ENCODE measurements at places on chromosomes 12 and 14. TPM values are rescaled to one million over a fixed set of nuclear protein-coding genes. Genes with fewer than 3 reads are reported as not detected.

The FAM90A1 gene
- total RNA-seq = not detected

The CCT2 gene
- 153 TPM for total RNA-seq

- H3K4me3 ChIP-seq = no peak overlapping the region
- no peak for DNase-seq
- no peaks in the 10 kb centered on the region for H3K4me1 ChIP-seq
- H3K27ac ChIP-seq = no peak overlapping the region
- H3K36me3 ChIP-seq = peaks cover 10% of the 10 kb centered on the region
Measured at GRCh38 chr12:68595241-68595640, 15.5 kb upstream of the RAP1B start.

DNA sequence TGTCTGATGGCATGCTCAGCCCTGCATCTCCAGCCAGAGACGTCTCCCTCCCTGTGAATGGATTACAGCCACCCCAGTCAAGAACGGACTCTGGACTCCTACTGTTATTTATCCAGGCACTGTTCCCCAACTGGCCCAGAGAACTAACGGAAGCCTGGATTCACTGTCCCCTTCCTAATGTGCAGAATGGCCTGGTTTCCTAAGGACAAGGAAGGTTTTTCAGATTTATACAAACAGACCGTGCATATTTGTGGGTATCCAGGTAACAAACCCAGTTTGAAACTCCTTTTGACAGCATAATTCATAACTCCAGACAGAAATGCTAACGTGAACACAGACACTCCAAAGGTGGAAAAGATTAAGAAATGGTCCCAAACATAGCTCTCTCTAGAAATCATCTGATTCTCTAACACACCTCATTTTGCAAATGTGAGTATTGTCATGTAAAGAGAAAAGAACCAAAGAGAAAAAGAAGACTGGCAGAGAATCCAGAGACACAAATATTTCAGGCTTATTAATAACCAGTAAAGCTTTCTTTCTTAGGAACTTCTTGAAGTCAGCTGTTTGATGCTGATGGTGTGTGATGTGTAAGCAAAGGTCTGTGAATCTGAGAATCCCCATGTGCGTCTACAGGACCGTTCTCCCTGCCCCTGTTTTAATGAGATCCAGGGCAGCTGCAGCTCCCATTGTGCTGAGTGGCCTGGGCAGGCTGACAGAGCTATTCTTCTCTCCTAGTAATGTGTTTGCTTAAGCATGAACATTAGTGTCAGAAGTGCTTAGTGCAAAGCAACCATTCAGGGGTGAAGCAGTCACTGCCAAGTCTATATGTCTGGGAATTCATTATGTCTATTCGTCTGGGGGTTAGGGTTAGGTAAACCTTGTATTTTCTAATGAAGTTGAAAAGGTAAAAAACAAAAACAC, 86.8 kb upstream of the HIF1A start:
- DNase-seq = no peak
- peaks cover 42% of the 10 kb centered on the region for H3K4me1 ChIP-seq
- H3K27me3 ChIP-seq = peaks cover 5% of the 10 kb centered on the region
- H3K4me3 ChIP-seq = no peak overlapping the region
- H3K27ac ChIP-seq = peak overlapping the region; percentile 86

- H3K27me3 ChIP-seq = no peaks in the 10 kb centered on the region
- no peak overlapping the region for H3K4me3 ChIP-seq
- peaks cover 5% of the 10 kb centered on the region for H3K4me1 ChIP-seq
- H3K27ac ChIP-seq = no peak overlapping the region
- no peaks in the 10 kb centered on the region for H3K36me3 ChIP-seq
Measured at GRCh38 chr14:96806836-96807235, 9.7 kb downstream of the VRK1 start.

The BMAL2 gene
- 7.9 TPM for total RNA-seq

The EIF2S1 gene
- 74.2 TPM for total RNA-seq

DNA sequence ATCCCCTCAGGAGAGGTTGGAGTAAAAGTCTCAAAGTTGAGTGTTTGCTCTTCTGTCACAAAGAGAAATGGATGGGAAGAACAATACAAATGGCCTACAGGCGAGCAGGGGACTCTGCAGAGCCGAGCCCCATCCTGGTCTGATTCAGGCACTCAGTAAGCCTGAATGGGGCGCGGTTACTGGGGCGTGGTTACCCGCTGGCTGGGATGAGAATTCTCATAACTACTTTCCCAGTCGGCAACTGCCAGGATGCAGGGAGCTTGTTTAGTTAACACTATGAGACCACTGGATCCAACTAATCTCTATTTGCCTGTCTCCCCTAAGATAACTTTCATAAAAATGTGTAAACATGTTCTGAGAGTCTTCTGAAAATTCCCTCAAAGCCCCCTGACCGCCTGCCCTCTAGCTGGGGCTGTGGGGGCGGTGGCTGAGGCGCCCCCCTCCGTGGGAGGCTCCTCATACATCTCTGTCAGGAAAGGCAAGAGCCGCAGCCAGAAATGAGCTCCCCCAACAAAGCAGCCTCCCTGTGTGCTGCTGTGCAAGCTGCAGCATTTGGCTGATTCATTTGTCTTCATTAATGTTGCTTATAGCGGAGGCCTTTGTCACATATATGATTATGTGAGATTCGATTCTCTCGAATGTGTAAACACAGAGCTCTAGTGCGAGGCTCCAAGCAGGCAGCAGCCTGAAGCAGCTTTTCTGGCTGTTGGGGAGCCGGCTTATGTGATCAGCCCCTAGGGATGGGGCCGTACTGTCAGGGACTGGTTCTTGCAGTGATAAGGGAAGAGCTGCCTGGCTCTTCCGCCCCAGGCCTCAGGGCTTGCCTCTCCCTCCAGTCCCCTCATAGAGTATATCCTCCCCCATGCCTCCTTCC, 126.1 kb upstream of the ARHGAP5 start:
- DNase-seq = no peak
- no peak overlapping the region for H3K4me3 ChIP-seq
- no peaks in the 10 kb centered on the region for H3K36me3 ChIP-seq
- no peak overlapping the region for H3K27ac ChIP-seq

The KRT8 gene
- total RNA-seq = 194 TPM

The RTL1 gene
- 0.18 TPM for total RNA-seq

DNA sequence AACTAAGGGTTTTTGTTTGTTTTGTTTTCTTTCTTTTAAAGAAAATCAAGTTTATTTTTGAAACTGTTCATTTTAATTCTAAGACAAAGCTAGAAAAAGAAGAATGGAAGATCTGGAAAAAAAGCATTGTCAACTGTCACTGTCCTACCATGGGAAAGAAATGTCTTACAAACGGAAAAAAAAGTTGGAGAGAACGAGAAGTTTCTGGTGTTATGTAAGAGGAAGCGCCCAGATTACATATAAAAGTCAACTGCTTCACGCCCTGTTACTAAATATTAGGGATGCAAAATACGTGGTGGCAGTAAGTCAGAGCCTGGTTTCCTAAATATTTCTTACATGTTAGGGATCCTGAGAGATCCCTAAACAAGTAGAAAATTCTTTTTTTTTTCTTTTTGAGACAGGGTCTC, 14.3 kb upstream of the FBXL14 start:
- DNase-seq = no peak
- H3K27ac ChIP-seq = no peak overlapping the region
- no peak overlapping the region for H3K4me3 ChIP-seq
- peaks cover 8% of the 10 kb centered on the region for H3K4me1 ChIP-seq
- peaks cover 3% of the 10 kb centered on the region for H3K27me3 ChIP-seq

- no peaks in the 10 kb centered on the region for H3K4me1 ChIP-seq
- peaks cover 2% of the 10 kb centered on the region for H3K27me3 ChIP-seq
- no peak overlapping the region for H3K27ac ChIP-seq
- DNase-seq = no peak
- no peak overlapping the region for H3K4me3 ChIP-seq
- no peaks in the 10 kb centered on the region for H3K36me3 ChIP-seq
Measured at GRCh38 chr14:38536376-38537038, 280.6 kb upstream of the CLEC14A start.

DNA sequence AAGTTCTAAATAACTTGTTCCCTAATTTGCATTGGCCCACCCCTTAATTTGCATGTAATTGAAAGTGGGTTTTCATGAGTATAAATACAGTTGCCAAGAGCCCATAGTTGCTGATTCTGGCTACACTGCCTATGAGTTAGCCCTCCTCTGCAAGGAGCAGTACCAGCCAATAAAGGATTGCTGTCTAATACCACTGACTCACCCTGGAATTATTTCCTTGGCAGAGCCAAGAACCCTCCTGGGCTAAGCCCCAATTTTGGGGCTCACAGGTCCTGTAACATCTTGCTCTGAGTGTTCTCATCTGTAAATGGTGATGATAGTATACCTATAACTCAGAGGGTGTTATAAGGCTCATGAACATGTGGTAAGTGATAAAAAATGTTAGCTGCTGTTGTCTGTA, 6.8 kb downstream of the TTC8 start:
- no peaks in the 10 kb centered on the region for H3K27me3 ChIP-seq
- no peak overlapping the region for H3K27ac ChIP-seq
- H3K36me3 ChIP-seq = peaks cover 6% of the 10 kb centered on the region
- H3K4me3 ChIP-seq = no peak overlapping the region
- H3K4me1 ChIP-seq = peaks cover 11% of the 10 kb centered on the region

The LYZ gene
- 3.6 TPM for total RNA-seq

GRCh38 chr14:101491841-101492240, 69.5 kb upstream of the DIO3 start:
- H3K4me3 ChIP-seq = no peak overlapping the region
- H3K27ac ChIP-seq = no peak overlapping the region
- no peak for DNase-seq
- H3K27me3 ChIP-seq = peaks cover 7% of the 10 kb centered on the region

DNA sequence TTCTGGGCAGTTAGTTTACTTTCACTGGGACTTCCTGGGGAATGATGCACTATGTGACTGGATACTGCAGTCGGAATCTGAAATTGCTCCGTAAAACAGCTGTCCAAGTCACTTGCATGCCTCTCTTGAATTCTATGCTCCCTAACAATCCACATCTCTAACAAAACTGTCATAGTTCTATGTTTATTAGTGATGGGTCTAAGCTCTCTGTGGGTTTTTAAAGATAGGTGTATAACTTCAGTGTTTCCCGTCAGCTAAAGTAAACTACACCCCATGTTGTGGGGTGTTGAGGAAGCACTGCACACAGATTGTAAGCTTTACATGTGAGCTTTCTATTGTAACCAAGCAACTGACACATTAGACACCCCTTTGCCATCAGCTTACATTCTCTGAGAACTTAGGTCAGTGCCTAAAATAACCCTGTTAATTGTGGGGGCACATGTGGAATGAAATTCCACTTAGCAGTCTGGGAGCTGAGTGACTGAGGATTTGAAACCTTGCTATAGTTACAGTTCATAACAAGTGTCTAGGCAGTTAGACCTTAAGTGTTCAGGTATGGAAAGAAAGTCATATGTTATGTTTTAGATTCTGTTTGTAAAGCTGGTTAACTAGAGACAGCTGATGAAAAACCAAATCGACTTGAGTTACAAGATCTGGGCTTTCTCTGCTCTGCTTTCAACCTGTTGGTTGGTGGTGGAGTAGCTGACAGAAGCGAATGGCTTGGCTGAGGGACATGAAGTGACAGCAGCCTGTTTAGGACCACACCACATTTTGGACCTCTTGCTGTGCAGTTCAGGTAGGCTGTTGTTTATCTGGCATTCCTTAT, 165.7 kb downstream of the AKAP6 start:
- no peak overlapping the region for H3K27ac ChIP-seq
- no peaks in the 10 kb centered on the region for H3K36me3 ChIP-seq
- no peak overlapping the region for H3K4me3 ChIP-seq
- no peaks in the 10 kb centered on the region for H3K27me3 ChIP-seq
- H3K4me1 ChIP-seq = peaks cover 2% of the 10 kb centered on the region

GRCh38 chr12:5561057-5561456, 129.1 kb downstream of the NTF3 start:
- H3K27ac ChIP-seq = no peak overlapping the region
- peaks cover 5% of the 10 kb centered on the region for H3K36me3 ChIP-seq
- DNase-seq = no peak
- no peak overlapping the region for H3K4me3 ChIP-seq
- H3K4me1 ChIP-seq = peaks cover 2% of the 10 kb centered on the region
- peaks cover 5% of the 10 kb centered on the region for H3K27me3 ChIP-seq

- DNase-seq = no peak
- H3K27ac ChIP-seq = no peak overlapping the region
- peaks cover 17% of the 10 kb centered on the region for H3K4me1 ChIP-seq
- no peak overlapping the region for H3K4me3 ChIP-seq
- no peaks in the 10 kb centered on the region for H3K27me3 ChIP-seq
- H3K36me3 ChIP-seq = no peaks in the 10 kb centered on the region
Measured at GRCh38 chr14:93980456-93981201, 4.3 kb upstream of the ASB2 start.

GRCh38 chr12:112183141-112184021, 58.0 kb downstream of the TRAFD1 start:
- no peaks in the 10 kb centered on the region for H3K27me3 ChIP-seq
- peaks cover 8% of the 10 kb centered on the region for H3K36me3 ChIP-seq
- no peak overlapping the region for H3K4me3 ChIP-seq

The KRT77 gene
- total RNA-seq = not detected

The INHBC gene
- total RNA-seq = not detected

The RAD51AP1 gene
- 12.5 TPM for total RNA-seq

DNA sequence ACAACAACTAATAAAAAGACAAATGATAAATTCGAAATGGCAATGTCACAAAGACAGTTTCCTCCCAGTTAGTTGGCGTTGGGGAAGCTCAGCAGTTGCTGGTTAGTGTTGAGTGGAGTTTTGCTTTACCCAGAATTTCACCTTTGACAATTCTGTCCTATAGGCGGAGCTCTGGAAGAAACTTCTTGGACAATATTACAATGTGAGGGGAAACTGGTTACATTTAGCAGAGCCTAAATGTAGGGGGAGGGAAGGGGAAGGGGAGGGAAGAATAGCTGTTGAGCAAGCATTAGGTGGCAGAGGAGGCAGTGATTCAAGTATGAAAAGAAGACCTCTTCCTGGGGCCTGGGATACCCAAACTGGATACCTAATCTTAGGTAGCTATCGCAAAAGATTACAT, 51.4 kb downstream of the BDKRB1 start:
- H3K27ac ChIP-seq = no peak overlapping the region
- H3K36me3 ChIP-seq = no peaks in the 10 kb centered on the region
- no peak for DNase-seq
- no peaks in the 10 kb centered on the region for H3K4me1 ChIP-seq
- no peaks in the 10 kb centered on the region for H3K27me3 ChIP-seq

The SERPINA12 gene
- not detected for total RNA-seq

- H3K4me1 ChIP-seq = no peaks in the 10 kb centered on the region
- no peak overlapping the region for H3K4me3 ChIP-seq
- H3K27me3 ChIP-seq = peaks cover under 1% of the 10 kb centered on the region
- no peak overlapping the region for H3K27ac ChIP-seq
Measured at GRCh38 chr14:21136024-21136423, 19.8 kb downstream of the OR5AU1 start.

The KRT82 gene
- total RNA-seq = not detected

DNA sequence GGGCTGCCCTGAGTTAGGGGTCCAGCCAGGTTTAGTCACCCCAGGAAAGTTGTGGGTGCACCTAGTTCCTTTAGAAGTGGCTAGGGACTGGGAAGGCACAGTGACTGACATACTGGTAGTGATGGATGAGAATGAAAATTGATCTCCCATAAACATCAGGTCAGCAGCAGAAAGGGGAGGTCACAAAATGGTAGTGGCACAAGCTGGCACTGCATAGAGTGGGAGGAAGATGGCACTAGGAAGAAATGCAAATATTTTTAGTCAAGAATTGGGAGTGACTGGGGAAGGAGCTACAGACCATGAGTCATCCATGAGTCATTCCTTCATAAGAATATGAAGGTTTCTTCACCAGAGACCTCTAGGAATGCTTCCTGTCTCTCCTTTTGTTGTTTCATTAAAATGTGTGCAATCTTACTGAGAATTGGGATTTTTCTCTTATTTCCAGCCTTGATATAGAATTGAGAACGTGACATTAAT, 198.3 kb upstream of the AMIGO2 start:
- H3K4me3 ChIP-seq = no peak overlapping the region
- no peak for DNase-seq
- peaks cover 39% of the 10 kb centered on the region for H3K4me1 ChIP-seq
- no peaks in the 10 kb centered on the region for H3K36me3 ChIP-seq
- no peak overlapping the region for H3K27ac ChIP-seq
- peaks cover 4% of the 10 kb centered on the region for H3K27me3 ChIP-seq

The GALNT16 gene
- total RNA-seq = 2.8 TPM

GRCh38 chr12:85310456-85311076, 30.5 kb downstream of the ALX1 start:
- no peaks in the 10 kb centered on the region for H3K27me3 ChIP-seq
- no peaks in the 10 kb centered on the region for H3K4me1 ChIP-seq
- no peak overlapping the region for H3K27ac ChIP-seq

Measured in endothelial cell (in vitro differentiated cells).